ENCODE measurements at places on chromosomes 3 and 15. TPM values are rescaled to one million over a fixed set of nuclear protein-coding genes. Genes with fewer than 3 reads are reported as not detected.

The GOLGA8J gene
- not detected for polyA plus RNA-seq

The GHSR gene
- polyA plus RNA-seq = not detected

The GOLGA8Q gene
- polyA plus RNA-seq = 0.44 TPM

The ILDR1 gene
- polyA plus RNA-seq = not detected

The SH3GL3 gene
- polyA plus RNA-seq = not detected

The GPR160 gene
- polyA plus RNA-seq = 0.09 TPM

The PRSS50 gene
- polyA plus RNA-seq = not detected

The C15orf62 gene
- not detected for polyA plus RNA-seq

The PGBD4 gene
- polyA plus RNA-seq = 0.75 TPM

The ATP13A5 gene
- not detected for polyA plus RNA-seq

The GOLGA6L4 gene
- 2.1 TPM for polyA plus RNA-seq

The FRMD4B gene
- polyA plus RNA-seq = 0.14 TPM

The CA12 gene
- polyA plus RNA-seq = 55.2 TPM

The ARL8B gene
- polyA plus RNA-seq = 23.8 TPM

DNA sequence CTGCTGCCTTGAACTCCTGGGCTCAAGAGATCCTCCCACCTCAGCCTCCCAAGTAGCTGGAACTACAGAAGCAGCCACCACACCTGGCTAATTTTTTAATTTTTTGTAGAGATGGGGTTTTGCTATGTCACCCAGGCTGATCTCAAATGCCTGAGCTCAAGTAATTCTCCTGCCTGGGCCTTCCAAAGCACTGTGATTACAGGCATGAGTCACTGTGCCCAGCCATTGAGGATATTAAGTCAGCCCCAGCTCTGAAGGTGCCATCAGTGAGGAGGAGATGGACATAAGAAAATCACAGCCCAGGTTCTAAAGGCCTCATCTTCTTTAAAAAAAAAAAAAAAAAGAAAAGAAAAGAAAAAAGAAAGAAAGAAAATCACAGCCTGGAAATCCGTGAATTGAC lies 26.6 kb upstream of the PSTPIP1 start:
- DNase-seq = peak; percentile 34

DNA sequence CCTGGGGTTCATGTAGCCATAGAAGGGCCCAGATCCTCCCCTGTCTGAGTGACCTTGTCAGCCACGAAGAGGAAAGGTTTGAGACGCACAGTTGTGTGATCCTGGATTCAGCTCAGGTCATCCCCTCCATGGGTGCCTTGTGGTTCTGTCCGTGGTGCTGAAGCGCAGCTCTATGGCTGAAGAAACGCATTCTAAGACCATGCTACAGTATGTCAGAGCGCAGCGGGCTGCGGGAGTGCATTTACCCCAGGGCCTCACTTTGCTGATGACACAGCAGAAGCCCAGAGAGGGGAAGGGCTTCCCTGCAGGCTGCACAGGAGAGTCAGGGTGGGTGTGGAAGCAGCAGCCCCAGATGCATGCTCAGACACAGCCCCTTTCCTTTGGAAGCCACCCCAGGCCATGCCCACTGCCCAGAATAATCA lies 68.8 kb upstream of the IQSEC1 start:
- peak; percentile 28 for DNase-seq

GRCh38 chr3:15339786-15340215 lies 7.4 kb upstream of the SH3BP5 start:
- DNase-seq = peak; percentile 75

DNA sequence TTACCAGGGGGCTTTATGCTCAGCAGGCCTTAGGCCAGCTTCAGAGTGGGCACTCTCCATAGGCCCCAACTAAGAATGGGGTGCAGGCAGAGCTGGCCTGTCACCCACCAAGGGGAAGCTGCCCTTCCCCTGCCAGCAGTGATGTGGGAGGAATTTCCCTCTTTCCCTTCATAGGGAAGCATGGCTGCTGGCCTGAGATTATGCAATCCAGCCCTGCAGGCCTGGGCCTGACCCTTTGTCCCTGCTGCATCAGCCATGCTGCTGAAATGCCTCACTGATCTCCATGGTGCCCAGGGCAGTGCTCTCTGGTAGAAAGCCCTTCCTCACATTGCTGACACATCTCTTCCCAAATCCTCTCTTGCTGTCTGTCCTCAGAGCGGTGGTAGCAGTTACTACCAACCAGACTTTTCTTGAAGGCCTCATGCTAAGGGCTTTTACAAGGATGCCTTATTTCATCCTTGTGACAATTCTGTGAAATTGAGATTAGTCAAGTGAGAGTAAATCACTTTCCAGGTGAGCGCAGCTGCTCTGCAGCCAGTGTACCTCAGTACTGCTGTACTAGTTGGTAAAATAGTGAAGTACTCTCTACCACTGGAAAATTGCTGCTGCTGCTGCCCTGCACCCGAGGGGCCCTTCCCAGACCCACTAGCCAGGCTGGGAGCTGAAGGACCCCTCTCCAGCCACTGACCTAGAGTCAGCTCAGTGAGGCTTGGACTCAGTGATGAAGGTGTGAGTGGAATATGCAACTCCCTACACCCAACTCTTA lies 33.8 kb downstream of the MRAS start:
- peak; percentile 45 for DNase-seq

- no peak for DNase-seq
Measured at GRCh38 chr3:64058566-64058965, 35.3 kb upstream of the PSMD6 start.

- peak; percentile 59 for DNase-seq
Measured at GRCh38 chr15:57165992-57166391, 210.3 kb upstream of the CGNL1 start.

DNA sequence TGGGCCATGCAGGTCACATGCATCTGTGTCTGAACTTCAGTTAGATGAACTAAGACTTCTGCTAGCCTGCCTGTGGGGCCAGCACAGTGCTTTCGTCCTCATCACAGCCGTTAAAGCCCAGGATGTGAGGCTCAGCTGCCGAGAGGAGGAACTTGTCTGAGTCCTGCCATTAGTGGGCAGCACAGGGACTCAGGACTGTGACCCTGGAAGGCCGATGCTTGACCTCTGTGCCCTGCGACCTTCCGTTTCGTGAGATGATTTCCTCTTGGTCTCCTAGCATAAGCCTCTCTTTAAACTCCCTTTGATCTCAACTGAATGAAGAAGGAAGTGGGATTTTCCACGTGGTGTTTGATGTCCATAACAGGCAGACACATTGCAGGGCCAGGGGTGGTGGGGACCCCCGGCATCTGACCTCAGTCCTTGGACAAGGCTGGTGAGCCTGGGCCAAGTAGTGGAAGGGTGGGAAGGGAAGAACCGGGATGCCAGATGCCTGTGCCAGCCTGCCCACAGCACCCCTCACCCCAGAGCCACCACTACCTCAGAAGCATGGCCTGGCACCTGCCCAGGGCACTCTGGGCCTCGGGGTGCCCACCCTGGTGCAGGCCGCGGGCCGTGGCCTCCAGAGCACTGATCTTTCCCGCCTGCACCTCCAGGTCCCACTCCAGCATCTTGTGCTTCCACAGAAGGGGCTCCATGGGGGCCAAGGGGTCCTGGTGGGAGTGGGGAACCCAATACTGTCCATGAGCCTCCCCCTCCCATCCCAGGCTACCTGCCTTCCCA lies 21.6 kb downstream of the PLA2G4B start:
- DNase-seq = no peak

GRCh38 chr3:32374788-32375595 lies 16.7 kb upstream of the CMTM7 start:
- peak; percentile 74 for DNase-seq

DNA sequence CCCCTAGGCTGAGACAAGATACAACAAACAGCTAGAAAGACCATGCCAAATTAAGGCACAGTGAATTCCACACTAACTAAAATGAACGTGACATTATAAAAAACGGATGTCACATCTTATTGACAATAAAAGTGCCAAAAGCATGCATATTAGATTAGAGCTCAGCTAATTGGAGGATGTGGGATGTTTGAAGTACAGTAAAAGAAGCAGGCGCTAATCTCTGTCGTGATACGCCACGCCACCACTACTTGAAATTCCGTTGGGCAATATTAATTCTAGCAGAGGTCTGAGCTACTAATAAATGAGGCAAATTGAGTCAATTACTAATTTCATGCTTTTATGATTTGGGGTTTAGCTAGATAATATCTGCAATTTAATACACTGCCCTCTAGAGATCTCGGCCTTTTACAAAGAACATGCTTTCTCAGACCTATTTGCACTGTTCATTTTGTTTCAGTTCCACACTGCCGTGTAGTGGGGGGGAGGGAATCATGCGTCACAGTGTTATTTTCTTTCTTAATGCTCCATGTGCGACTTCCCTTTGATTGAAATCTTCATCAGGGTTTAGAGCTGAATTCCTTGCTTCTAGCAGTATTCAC lies 52.9 kb upstream of the ROBO2 start:
- DNase-seq = no peak

DNA sequence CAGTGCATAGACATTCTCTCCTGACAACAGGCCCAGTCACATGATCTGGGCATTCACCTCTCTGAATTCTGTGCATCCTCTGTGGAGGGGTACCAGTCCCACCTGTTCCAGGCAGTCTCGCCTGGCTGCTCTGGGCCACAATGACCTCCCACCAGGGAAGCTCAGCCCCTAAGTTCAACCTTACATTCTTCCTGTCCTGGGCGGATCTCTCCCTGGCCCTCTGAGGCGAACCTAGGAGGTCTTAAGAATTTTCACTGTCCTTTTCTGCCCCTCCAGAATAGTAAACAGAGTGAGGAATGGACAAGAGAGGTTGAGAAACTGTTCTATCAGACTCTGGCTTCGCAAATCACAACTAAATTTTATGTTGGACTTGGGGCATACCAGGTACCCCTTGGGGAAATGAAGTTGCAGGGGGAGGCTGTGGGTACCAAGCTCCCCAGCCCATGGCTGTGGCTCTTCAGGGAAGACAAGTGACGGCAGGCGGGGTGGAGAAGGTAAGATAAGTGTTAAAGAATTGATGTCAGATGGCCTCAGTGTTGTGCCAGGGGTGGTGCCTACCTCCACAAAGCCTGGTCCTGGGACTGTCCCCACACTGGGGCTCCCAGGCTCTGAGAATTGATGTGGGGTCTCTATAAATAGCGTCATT lies 5.3 kb downstream of the SCN5A start:
- no peak for DNase-seq

GRCh38 chr15:69014454-69014853 lies at the start of gene NOX5:
TSS of gene NOX5 (plus strand) at chr15:69014695. CDS start at chr15:69014736, 41 bp downstream.
- peak; percentile 41 for DNase-seq

DNA sequence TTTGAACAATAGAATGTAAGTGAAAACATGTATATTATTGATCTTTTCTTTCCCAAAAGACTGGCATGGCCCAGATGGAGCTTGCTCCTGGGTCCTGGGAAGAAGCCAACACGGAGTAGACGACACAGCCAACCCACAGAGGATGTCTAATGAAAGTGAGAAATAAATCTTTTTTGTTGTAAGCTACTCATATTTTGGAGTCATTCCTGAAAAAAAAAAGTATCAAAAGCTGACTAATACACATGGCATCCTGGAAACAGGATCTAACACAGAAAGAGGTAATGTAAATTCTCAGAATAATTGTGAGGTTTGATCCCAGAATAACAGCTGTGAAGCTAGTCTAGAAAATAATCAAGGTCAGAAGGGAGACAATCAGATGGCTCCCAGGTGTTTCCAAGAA lies 12.6 kb upstream of the FRMD5 start:
- DNase-seq = peak; percentile 84

GRCh38 chr15:45431511-45431910 lies 53.2 kb upstream of the GATM start:
- no peak for DNase-seq

- no peak for DNase-seq
Measured at GRCh38 chr3:193771653-193772421, 178.8 kb downstream of the OPA1 start.

DNA sequence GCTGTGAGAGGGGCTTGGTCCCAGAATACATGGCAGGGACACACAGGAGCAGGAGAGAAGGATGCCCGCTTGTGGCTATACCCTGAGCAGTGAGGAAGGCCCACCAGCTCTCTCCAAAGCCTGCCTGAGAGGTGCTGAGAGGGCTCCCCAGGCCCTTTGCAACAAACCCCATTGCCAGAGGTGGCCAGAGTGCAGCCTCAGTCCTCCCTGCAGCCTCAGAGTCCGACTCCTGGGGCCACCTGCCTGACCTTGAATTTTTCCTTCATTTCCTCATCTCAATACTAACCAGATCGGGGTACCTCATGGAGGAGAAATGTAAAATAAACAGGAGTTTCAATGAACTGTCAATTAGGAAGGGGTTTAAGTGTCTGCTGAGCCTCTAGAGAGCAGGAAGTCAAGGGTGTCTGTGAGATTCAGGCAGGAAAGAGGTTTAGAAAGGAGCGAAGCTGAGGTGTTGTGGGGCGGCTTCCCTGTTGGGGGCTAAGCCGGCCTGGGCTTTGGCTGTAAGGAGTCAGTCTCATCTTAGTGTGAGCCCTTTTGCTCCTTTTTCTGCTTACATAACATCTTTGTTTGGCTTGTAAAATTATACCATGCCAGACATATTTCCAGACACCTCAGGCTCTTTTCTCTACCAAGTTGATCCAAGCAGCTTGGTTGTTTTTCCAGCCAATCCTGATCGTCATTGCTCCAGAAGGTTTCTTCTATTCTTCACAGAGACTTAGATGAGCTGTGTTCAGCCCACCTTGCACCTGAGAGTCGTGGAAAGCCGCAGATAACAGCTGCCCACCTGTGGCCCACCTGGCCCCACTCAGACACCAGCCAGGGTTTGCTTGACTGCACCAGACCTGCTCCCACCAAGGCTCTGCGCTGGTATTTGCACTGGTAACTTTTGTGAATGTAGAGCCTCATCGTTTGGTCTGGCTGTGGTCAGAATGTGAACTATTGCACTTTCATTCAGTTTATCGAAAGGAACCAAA lies 36.7 kb downstream of the CMTM7 start:
- DNase-seq = no peak

GRCh38 chr3:194806991-194807630 lies 121.4 kb downstream of the FAM43A start:
- peak; percentile 6 for DNase-seq

- no peak for DNase-seq
Measured at GRCh38 chr3:8152821-8153418, 348.7 kb upstream of the LMCD1 start.

DNA sequence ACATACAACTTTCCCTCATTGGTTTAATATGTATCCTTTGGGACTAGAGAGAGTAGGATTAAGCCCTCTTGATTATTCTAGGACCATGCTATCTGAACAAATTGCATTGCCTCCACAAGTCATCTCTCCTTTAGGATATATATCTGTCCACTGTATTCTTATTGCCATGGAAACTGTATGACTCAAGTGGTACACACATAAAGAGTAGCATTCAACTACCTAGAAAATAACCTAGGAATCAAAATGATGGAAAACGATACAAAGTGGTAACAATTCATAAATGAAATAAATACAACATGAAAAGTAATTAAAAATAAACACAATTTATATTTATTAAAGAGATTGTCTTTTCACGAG lies 212.1 kb upstream of the P2RY1 start:
- no peak for DNase-seq

GRCh38 chr3:87614998-87615397 lies 338.6 kb upstream of the POU1F1 start:
- no peak for DNase-seq

DNA sequence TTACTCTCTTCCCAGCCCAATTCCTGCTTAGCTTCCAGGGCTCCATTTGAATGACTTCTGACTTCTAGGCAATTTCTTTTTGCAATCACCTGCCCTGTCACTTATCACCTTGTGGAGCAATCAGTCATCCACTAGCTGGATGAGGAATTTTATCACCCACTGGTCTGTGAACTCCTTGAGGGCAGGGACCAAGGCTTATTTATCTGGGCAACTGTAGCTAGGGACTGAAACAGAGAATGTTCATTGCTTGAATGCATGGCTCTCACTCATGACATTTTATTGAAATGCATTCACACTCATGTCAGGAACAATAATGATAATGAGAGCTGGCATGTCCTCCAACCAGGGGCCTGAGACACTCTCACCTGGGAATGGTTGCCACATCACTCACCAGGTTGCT lies 15.5 kb downstream of the TNFAIP8L3 start:
- no peak for DNase-seq

- DNase-seq = no peak
Measured at GRCh38 chr15:59060348-59060747, 44.6 kb upstream of the CCNB2 start.
